ENCODE measurements at places on chromosomes 3 and 15.
A peak's percentile ranks its signal among the peaks of the same experiment; 100 is the strongest.

GRCh38 chr3:25580534-25580933, 84.2 kb downstream of the TOP2B start:
- DNase-seq: no peak

DNA sequence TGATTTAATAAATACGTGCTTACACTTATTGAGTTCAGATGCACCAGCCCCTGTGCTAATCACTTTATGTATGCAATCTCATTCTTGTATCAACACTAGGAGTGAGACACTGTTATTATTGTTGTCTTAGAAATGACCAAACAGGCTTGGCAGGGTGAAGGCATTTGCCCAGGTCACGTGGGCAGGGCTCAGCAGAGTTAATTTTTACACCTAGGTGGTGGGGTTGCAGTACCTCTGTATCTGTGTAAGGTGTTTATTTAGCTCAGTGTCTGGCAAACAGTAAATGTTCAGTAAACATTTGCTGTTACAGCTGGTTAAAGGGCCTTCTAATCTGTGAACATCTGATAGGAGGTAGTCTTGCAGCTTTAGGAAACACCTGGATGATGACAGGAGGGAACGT, 200.0 kb downstream of the CACNA2D3 start:
- no peak for DNase-seq

- no peak for DNase-seq
Observed at GRCh38 chr3:126682009-126682408, 22.0 kb upstream of the CHCHD6 start.

- no peak for DNase-seq
Observed at GRCh38 chr3:24048843-24049242, 103.8 kb downstream of the NR1D2 start.

- no peak for DNase-seq
Observed at GRCh38 chr3:109728861-109729494, 391.6 kb upstream of the DPPA4 start.

- no peak for DNase-seq
Observed at GRCh38 chr3:133859381-133860234, 36.1 kb downstream of the RAB6B start.

- no peak for DNase-seq
Observed at GRCh38 chr3:78645628-78646310, 1122.0 kb downstream of the ROBO1 start.

GRCh38 chr15:92645051-92645631, 10.4 kb downstream of the FAM174B start:
- DNase-seq: no peak

DNA sequence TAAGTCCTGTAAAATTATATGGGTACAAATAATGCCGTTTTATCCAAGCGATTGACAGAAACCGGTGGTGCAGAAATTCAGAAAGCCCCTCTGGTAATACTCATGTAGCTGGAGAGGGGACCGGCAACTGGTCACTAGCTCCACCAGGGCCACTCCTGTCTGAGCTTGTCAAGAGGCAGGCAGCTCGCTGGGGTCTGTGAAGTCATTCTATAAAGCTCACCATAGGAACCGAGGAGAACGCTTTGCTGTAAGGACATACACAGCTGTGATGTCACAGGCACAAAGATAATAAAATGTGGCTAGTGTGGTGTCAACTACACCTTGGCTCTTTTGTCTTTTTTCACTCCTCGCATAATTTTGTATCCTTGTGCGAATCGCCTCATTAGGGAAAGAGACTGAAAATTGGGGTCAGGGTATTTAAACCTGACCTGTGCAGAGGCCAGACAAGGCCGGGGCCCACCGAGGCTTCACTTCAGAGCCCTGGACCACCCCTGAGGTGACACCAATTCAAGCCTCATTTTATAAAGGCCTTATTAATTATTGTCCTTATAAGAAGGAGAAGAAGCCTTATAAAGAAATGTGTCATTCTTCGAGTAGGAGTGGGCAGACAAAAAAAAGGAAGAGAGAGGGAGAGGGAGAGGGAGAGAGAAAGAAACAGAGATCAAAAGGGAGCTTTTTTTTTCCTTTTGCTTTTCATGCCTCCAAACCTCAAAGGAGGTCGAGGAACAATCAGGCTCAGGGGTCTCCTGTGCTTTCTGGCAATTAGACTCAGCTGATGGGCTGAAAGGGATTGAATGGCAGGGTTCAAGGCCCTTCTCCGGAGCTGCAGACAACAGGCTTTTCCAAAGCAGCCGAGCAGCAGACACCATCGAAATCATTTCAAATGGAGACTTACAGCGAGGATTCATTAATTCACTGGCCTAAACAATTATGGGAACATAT, 813.3 kb upstream of the ARRDC4 start:
- DNase-seq: no peak

- no peak for DNase-seq
Observed at GRCh38 chr15:40325700-40326099, 2.2 kb downstream of the INAFM2 start.

- no peak for DNase-seq
Observed at GRCh38 chr3:53921296-53921695, 29.6 kb upstream of the SELENOK start.

GRCh38 chr3:55899887-55900286, 412.8 kb upstream of the WNT5A start:
- DNase-seq: no peak

GRCh38 chr3:114242947-114243346, 5.6 kb upstream of the ZNF80 start:
- no peak for DNase-seq

GRCh38 chr3:175704366-175705055, 845.4 kb downstream of the NAALADL2 start:
- no peak for DNase-seq

GRCh38 chr3:42718338-42718737, 15.7 kb upstream of the HHATL start:
- DNase-seq: no peak

DNA sequence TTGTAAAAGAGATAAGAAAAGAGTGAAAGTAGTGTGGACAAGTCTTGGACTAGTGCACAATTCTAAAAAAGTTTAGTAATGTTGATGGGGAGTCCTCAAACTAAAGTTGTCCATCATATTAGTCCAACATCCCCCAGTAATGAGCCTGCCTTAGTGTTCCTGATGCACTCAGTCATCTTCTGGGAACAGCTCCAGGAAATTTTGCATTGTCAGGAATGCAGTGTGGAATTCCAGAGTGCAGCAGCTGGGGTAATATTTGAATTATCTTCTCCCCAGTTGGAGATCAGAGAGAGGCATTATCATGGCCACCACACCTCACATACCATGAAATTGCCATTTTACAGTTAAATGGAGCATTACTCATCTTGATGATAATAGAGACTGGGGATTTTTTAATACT, 528.8 kb upstream of the NAALADL2 start:
- peak; percentile 45 for DNase-seq

DNA sequence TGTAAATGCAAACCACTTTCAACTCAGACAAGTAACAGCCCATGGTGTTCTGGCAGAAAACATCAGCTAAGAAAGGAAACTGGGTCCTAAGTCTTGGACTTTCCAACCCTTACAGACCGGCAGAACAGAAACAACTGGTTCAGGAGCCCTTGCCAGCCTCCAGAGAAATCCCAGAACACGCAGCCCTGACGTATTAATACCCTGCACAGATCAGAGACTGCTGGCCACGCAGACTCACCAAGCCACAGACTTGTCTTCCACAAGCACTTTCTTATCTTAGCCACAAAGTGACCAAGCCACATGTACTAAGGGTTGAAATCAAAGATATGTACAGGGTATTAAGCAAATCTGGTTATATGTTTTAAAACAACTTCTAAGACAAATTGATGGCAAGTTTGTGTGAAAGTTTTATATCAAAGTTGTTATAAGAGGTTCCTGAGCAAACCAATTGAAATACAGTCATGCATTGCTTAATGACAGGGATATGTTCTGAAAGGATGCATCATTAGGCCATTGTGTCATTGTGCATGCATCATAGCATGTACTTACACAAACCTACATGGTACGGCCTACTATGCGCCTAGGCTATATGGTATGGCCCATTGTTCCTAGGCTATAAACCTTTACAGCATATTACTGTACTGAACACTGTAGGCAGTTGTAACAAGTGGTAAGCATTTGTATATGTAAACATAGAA, 36.8 kb downstream of the BTD start:
- no peak for DNase-seq

DNA sequence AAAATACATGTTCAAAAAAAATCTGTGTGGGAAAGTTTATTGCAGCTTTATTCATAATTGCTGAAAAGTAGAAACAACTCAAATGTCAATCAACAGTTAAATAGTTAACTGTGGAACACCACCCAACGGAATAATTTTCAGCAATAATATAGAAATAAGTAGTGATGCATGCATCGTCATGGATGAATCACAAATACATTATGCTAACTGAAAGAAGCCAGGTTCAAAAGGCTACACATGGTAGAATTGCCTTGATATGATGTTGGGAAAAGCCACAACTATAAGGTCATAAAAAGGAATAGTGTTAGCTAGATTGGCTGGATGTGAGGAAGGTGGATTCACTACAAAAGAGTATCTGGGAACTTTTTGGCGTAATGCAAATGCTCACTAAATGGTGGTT, 82.0 kb downstream of the GMNC start:
- DNase-seq: no peak

- no peak for DNase-seq
Observed at GRCh38 chr3:156637480-156638022, 36.8 kb upstream of the TIPARP start.

DNA sequence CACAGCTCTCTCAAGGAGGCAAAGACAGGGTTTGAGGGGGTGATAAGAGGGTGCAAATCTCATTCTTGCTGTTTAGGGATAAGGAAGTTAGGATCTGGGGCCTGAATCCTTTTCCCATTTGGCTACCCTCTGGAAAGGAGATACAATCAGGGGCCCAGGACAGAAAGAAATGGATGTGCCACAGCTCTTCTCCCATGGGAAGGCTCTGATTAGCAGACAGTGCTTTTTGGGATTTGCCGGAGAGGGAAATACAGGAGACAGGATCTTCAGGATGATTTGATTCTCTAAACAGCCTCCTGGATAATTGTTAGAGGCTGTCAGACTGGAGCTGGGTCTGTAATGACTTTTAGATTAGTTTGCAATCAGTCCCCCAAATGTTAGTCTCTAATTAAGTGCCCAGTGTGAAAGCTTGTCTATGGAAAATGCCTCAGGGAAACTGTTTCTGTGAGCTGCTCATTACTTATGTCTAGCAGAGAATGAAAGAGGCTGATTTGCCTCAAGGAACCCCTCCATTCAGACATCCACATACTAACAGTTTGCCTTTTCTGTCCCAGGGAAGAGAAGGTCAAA, 67.6 kb downstream of the COL6A5 start:
- no peak for DNase-seq

GRCh38 chr3:146701246-146701645, 96.1 kb upstream of the PLSCR5 start:
- DNase-seq: no peak

GRCh38 chr3:139586420-139587017, 47.0 kb upstream of the RBP1 start:
- DNase-seq: no peak

- DNase-seq: no peak
Observed at GRCh38 chr3:192901435-192901834, 16.2 kb downstream of the MB21D2 start.

GRCh38 chr3:148880681-148881080, 15.6 kb downstream of the CPA3 start:
- no peak for DNase-seq

DNA sequence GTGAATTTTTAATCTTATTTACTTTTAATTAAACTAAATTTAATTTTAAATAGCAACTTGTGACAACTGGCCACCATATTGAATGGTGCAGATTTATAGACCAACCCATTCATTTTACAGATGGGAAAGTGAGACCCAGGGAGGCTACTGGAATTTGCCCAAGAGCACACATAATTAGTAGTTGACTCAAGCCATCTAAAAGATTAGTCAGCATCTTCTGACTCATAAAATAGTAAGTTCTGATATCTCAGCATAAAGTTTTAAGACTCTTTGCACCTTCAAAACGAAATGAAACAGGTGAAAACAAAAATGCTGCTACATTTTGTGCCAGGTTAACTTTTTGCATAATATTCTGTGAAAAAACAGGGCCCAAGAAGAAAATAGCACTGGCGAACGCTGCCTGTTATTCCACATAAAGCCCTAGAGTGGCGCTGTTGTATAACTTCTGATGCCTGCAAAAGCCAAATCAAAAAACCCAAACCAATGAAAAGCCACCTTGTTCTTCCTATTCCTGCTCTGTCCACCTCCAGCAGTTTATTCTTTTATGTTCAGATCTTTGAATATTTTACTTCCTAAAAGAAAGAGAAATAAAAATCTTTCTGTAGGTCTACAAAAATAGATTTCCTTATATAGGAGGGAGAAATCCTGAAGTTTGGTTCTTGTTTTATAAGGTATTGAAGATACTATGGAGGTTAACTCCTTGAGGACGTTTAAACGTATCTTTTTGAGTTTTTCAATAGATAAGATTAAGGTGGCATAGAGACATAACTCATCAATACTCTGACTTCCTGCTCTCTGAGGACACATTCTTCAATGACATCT, 62.8 kb downstream of the OTOL1 start:
- no peak for DNase-seq

DNA sequence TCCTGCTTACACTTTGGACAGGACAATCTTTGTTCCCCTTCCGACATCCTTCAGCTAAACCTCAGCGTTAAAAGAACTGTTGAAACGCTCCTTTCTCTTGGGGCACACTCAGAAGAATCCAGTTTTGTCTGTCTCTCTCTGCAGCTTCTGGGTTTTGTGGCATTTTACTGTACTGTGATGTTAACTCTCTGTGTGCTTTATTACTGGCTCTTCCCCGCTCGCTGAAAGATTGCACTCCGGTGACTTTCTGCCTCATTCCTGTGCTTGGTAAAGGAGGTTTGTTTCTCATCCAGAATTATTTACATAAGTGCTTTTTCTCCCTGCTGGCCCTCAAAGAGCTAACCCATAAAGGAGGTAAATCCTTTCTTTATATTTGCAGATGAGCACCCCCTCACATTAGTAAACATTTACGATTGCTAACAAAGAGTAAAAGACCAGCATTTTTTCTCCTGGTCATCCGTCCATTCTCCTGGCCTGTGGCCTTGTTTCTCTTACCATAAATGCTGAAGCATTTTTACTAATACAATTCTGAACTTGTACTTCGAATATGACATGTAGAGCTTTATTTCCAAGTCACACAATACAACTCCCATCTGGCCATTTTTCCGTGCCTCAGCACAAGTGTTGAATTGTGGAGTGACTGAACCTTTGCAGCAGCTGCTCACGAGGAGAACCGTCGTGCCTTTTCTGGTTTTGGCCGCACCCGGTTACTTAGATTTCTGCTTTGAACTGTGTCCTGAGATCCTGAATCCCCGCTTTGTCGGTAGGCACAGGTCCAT, 69.3 kb upstream of the RPL35A start:
- DNase-seq: no peak

GRCh38 chr15:35107561-35107960, 22.5 kb upstream of the NANOGP8 start:
- DNase-seq: no peak

- DNase-seq: no peak
Observed at GRCh38 chr15:76191539-76192244, 119.6 kb downstream of the ETFA start.

GRCh38 chr3:193545304-193545703, 9.4 kb downstream of the ATP13A4 start:
- no peak for DNase-seq

Data from femur (tissue), 1 donor.